ENCODE measurements at places on chromosomes 16 and 17.

- no peak for DNase-seq
These were observed 41.1 kb upstream of the SLC5A10 start for GRCh38 chr17:18910881-18911280.

GRCh38 chr16:68298907-68299561 lies 11.7 kb downstream of the SLC7A6OS start:
- no peak for DNase-seq

DNA sequence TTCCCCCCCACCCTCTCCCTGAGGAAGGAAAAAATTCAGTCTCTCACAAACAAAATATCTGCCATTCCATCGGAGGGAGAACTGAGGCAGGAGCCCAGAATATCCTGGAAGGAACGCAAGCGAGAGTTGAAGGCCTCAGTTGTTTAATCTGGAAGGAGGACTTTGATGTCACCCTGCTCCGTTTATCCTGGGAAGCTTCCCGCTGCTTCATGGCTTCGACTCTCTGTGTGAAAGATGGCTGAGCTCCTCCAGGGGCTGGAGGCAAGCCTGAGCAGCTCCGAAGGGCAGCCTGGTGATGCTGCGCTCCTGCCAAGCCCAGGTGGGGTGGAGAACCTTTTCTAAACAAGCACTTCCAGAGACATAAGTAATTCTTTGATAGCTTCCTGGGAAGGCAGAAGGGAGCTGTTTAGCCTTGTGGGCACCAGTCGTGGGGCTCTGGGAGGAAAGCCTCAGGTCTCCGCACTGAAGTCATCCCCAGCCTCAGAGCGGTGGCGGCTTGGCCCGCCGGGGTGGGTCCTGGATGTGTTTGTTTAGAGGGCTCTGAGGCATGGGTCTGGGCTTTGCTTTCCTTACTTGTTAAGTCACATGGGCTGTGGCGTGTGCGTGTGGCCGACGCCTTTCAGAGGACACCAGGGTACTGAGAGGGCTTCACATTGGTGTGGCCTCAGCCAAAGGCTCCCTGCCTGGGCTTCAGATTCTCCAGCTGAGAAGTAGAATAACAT lies 7.9 kb downstream of the NKD1 start:
- no peak for DNase-seq

DNA sequence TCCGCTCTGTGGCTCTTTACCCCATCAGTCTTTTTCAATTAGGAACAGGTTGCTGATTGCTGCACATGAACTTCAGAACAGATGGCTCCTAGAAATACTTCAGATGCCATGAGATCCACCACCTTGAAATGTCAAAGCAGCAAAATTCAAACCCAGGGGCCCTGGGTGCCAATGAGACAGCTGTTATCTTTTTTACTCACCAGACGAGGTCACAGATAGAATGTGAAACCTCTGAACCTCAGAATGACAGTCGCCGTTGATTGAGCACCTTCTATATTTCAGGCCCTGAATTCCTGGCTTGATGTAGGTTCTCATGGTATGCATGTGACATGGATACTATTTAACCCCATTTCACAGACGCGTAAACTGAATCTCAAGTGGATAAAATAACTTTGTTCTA lies 63.0 kb downstream of the MAF start:
- no peak for DNase-seq

DNA sequence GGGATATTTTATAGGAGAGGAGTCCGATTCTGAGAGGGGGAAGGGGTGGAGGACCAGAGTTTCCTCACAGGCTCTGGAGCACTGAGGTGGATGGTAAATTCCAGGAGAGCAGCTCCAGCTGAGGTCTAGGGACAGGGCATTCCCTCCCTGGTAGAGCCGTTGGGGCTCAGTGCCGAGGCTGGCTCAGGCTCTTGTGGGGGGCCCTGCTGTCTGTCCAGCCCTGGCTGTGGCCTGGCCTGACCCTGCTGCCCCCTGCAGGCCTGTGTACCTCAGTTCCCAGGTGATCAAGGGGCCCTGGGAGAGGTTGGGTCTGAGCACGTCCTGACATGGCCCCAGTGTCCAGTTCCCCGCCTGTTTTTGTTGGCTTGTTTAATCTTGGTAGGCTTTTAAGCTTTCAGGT lies 16.8 kb downstream of the ZNF750 start:
- no peak for DNase-seq

DNA sequence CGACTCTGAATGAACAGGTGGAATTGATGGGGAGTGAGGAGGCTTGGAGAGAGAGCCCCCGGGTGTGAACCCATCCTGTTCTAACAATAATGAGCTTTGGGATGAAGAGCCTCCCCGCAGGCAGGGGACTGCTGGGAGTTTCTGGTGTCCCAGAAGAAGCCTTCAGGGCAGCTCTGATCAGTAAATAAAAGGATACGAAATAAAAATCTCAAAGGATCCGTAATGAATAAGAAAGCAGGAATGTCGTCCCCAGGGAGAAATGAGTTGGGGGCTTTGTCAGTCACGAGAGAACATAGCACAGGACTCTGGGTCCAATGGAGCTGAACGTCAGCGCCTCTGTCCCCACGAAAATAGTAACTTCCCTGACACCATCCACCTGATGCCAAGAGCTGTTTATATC lies 113.4 kb downstream of the PITPNC1 start:
- DNase-seq: no peak

DNA sequence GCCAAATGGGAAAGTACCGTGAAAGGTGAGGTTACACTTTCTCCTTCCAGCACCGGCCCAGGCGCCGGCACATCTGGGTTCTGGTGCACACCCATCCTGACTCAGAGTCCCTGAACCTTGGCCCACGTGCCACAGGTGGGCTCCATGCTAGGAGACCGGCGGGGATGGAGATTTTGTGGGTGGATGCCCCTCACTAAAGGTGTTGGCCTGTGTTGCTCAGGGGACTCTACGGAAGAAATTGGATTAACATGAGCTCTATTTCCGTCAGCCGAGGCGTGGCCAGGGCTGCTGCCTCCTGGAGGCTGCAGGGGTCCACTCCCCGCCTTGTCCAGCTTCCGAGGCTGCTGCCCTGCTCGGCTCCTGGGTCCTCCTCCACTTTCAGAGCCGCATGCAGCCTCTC lies 30.8 kb downstream of the FBXO31 start:
- DNase-seq: no peak

DNA sequence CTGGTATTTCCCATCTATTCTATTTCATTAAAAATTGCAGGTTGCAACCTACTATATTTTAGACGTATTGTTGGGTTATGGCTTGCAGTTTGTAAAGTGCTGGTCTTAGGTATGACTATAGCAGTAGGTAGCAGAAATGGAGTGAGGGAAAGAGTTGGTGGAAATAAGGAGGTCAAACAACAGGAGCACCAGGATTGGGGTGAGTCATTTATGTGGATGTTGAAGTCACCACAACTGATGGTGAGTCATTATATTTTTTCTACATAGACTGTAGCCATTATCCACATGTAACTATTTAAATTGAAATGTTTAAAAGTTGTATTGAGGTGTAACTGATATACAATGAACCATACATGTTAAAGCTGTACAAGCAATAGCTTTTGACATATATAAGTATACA lies 25.0 kb upstream of the HS3ST3A1 start:
- DNase-seq: no peak

GRCh38 chr17:46742565-46743270 lies 75.8 kb downstream of the WNT3 start:
- DNase-seq: peak; percentile 84

GRCh38 chr17:44976206-44976605 lies 8.1 kb upstream of the C1QL1 start:
- DNase-seq: no peak

DNA sequence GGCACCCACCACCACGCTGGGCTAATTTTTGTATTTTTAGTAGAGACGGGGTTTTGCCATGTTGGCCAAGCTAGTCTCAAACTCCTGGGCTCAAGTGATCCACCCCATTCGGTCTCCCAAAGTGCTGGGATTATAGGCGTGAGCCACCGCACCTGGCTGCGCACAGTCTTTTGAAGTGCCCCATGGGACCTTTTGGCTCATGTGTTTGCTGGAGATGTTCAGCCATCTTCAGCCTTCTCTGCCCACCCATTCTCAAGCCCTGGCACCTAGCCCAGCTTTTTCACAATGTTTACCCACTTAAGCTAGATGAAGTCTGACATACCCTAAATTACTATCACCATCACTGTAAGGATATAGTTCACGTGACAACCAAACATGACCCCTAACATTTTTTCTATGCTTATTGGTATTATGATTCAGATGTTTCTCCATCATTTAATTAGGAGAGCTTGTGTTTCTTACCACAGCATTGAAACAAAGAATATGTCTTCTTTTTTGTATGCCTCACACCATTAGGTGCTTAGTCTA lies 32.3 kb downstream of the PECAM1 start:
- DNase-seq: no peak

- peak; percentile 92 for DNase-seq
These were observed at the start of gene ARL4D for GRCh38 chr17:43398724-43399595. Gene ARL4D (plus strand): TSS chr17:43398993. CDS start chr17:43399733, 740 bp downstream.

- DNase-seq: no peak
These were observed 36.4 kb downstream of the AKAP1 start for GRCh38 chr17:57121308-57122042.

DNA sequence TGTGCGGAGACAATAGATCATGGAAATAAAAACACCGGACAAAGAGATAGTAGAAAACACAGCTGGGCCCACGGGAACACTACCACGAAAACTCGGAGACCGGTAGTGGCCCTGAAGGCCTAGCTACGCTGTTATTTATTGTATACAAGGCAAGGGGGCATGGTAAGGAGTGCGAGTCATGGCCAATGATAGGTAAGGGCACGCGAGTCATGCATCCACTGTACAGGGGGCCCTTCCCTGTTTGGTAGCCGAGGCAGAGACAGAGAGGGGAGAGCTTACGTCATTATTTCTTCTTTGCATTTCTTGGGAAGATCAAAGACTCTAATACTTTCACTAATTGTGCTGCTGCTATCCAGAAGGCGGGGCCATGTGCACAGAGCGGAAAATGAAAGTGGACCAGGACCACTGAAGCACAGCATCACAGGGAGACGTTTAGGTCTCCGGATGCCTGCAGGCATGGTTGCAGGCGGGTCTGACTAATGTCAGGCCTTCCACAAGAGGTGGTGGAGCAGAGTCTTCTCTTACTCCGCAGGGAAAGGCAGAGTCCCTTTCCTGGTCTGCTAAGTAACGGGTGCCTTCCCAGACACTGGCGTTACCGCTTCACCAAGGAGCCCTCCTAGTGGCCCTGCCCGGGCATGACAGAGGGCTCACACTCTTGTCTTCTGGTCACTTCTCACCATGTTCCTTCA lies 74.4 kb upstream of the ARL4D start:
- peak; percentile 48 for DNase-seq

DNA sequence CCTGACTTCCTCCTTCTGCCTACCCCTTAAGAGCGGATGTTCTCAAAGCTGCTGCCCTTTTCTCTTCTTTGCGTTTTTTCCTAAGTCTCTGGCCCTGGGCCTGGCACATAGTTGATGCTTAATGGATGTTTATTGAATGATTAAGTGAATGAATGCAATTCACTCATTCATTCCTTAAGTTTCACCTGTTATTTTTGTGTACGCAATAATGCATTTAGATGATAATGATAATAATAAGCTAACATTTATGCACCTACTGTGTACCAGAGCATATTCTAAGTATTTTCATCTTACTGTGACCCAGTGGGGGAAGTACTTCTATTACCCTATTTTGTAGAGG lies 4.4 kb downstream of the CCL5 start:
- no peak for DNase-seq

DNA sequence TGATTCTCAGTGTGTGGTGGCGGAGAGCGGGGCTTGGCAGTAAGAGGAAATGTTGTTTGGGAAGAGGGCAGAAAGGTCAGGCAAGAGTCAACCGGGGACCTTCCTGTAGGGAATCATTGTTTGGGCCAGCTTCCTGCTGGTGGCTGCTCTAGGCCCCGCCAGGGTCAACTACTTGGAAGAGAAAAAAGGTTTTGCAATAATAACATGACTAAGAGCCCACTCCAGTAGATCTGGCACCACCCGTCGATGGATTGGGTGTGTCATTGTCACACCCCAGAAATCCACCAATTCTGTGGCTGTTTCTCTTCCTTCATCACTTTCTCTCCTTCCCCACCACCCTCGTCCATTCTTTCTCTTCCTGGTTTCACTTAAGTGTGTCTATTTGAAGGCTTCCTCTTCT lies 4.2 kb upstream of the KRT24 start:
- no peak for DNase-seq

DNA sequence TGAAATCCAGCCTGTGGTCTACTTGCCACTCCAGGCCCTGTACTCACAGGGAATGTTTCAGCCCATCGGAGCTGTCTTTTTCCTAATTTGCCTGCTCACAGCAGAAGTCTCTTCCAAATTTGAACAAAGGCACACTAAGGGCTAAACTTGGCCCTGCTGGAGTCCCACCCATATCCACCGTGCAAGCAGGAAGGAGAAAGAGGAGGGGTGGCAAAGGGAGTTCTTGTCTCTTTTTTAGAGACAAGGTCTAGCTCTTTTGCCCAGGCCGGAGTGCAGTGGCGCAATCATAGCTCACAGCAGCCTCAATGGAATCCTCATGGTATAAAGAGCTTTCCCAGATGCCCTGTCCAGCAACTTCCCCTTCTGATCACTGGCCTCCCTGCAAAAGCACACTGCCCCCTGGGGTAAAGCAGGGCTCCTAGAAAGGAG lies 2.7 kb upstream of the PRM1 start:
- DNase-seq: no peak

DNA sequence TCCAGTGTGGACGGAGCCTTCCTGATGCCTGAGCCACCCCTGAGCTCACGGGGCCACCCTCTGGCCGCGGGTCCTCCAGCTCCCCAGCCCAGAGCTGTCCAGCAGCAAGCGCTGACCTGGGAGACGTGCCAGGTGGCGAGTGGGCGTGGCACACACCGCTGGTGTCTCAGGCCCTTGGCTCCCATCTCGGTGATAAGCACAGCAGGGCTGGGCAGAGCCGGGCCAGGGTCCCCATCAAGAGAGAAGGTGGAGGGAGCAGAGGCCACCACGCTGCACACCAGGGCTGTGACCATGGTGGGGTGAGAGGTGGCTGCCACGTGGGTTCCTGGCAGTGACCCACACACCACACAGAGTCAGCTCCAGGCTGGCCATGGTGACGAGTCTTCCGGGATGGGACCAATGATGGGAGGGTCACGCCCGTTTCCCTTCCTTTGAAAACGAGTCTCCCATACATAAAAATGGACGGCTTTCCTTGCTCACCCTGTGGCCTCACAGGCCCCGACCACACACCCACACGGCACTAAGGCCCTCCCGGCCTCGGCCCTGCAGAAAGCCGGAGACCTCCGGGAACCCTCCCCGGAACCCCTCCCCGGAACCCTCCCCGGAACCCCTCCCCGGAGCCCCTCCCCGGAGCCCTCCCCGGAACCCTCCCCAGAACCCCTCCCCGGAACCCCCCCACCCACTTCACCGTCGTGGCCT lies 16.8 kb downstream of the UTS2R start:
- peak; percentile 59 for DNase-seq

DNA sequence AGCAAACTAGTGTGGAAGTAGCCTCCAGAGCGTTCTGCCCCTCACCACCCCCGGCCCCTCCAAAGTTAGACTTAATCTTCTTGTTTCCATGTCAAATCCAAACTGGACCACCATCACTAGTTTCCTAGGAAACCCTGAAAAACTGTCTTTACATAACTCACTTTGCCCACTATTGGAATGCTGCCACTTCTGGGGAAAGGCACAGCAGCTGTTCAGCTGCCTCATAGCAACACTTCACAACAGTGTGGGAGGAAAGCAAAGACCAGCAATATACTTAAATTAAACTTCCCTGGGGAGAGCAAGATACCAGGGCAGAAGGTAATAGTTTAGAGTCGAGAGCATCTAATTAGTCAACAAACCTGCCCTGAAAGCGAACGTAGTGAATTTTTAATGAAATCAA lies 452.2 kb downstream of the KCNJ2 start:
- no peak for DNase-seq
